ENCODE measurements at places on chromosomes 11 and 22.

DNA sequence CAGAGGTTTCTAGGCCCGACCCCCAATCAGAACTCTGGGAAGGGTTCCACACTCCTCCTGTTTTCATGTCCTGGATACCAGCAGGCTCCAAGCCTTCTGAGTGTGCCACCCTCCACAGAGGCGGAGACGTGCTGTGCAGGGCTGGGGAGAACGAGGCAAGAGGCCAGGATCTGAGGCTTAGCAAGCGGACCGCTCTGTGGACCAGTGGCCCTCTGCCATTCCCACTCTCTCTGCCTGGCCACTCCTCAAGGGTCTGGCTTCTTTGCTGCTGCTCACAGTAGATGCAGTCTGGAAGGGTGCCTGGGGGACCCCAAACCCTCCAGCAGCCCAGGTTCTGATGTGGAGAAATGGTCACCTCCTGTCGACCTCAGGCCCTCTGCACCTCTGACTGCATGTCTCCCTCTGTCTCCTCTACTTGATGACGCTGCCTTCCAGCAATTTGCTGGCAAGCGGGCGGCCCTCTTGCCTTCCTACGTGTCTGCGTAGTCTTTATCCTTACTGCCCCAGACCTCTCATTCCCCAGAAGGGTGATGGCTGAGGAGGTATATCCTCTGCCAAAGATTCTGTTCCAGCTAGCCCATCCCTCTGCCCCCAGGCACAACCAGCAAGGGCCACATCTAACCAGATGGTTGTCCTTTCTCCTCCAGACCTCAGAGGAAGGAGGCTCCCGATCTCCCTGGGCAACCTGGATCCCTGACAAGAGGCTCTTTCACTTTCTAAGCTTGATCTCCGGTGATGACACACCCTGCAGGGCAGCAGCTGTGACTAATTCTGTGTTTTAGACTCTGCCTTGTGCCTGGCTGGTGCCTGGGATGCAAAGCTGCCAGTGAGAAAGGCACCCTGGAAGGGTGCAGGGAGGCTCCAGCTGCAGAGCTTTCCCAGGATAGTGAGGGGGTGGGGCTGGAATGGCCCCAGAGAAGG lies 87.3 kb downstream of the NAT10 start:
- DNase-seq: no peak

- no peak for DNase-seq
These were observed 38.0 kb downstream of the JHY start for GRCh38 chr11:122920579-122920978.

- no peak for DNase-seq
These were observed 80.7 kb downstream of the MORC2 start for GRCh38 chr22:30887861-30888260.

DNA sequence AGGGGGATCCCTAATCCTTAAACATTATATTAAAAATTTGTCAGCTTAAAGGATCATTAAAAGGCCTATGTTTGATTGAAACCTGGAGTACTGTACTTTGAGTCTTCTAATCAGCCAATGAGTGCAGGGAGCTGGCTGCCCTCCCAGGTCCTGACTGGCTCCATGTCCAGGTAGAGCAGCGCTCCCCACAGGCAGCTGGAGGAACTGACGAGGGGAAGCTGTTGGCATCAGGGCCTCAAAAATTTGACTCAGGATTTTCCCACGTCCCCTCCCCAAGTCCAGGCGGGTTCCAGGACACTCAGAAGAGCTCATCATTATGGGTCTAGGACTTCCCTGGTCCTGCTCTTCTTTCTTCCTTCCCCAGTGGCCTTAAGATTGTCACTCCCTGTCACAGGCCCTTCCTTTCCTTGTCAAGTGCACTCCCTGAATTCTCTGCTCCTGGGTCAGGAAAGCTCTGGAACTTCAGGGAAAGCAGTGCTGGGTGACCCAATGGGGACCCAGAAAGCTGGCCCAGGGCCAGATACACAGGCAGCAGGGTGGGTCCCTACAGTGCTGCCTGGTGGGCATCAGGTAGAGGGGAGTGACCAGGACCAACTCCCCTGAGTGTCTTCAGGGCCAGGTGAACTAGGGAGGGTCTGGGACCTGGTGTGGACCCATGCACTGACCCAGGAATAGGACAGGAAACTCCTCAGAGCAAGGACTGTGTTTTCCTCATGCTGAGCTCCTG lies 65.5 kb downstream of the GGTLC2 start:
- DNase-seq: no peak

DNA sequence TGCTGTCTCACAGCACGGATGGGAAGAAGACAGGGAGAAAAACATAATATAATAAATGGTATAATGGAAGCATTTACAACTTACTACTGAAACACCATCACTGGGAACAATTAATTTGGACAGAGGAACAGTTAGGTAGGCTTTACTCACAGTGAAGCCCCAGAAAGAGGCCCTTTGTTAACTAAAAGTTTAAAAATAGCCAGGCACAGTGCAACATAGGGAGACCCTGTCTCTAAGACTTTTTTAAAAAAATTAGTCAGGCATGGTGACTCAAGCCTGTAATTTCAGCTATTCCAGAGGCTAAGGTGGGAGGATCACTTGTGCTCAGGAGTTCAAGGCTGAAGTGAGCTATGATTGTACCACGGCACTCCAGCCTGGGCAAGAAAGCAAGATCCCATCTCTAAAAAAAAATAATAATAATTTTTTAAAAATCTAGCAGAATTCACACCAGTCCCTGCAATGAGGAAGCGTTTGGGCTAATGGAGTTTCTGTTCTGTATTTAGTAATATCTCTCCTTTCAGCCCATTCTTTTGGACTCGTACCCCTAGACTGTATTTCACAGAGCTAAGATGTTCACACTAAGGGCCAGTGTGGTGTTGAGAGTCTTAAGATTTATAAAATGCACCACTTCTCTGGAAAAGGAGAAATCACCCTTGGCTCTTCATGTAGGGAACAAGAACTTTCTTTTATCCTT lies 275.5 kb downstream of the SOX6 start:
- no peak for DNase-seq

- no peak for DNase-seq
These were observed 40.5 kb downstream of the MICAL2 start for GRCh38 chr11:12150831-12151382.

GRCh38 chr11:456533-456932 lies 6.5 kb downstream of the PTDSS2 start:
- no peak for DNase-seq

DNA sequence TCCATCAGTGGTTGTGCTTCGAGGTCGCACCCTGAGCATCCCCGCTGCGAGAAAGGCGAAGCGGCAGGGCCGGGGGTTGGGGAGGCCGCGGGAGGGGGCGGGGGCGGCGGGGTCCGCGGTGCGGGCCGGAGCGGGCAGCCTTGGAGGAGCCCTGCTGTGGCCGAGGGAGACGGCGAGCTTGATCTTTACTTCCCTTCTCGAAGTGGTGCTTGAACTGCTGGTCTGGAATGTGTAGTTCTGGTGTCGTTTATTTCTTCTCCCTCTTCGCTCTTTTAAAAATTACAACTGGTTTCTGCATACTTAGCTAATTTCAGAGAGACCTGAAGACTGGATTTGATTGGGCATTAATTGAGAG lies 1.1 kb downstream of the APLP2 start:
- peak; percentile 56 for DNase-seq

DNA sequence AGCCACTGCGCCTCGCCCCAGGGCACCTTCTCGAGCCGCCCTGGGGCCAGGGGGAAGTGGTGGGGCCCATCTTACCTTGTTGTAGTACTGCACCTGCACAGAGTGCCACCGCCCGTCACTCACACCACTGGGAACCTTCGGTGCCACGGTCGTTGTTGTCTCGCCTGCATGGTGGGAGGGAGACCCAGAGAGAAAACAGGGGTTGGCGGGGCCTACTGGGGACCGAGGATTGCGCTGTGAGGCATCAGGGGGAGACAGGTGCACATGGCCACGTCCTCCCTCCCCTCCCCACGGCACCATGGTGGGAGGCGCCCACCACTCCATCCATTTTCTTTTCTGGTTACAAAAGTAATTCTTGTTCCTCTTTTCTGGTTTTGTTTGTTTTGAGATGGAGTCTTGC lies 97.8 kb downstream of the TRMU start:
- no peak for DNase-seq

- DNase-seq: no peak
These were observed 251.4 kb downstream of the DDX10 start for GRCh38 chr11:108916290-108916689.

DNA sequence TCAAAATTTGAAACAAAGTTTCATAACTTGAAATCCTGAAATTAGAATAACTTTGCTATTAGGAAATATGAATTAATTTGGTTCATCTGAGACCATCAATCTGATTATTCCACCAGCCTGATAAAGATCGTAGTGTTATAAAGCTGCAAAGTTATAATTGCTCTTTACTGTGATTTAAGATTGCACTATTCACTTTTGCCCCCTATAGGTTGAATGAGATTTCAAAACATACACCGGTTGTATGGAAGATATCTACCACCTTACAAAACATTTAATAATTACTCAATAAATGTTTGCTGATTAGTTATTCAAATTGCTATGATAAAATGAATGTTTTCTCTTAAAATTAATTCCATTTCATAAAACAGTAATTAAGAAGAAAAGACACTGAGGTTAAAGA lies 26.1 kb downstream of the APIP start:
- no peak for DNase-seq

DNA sequence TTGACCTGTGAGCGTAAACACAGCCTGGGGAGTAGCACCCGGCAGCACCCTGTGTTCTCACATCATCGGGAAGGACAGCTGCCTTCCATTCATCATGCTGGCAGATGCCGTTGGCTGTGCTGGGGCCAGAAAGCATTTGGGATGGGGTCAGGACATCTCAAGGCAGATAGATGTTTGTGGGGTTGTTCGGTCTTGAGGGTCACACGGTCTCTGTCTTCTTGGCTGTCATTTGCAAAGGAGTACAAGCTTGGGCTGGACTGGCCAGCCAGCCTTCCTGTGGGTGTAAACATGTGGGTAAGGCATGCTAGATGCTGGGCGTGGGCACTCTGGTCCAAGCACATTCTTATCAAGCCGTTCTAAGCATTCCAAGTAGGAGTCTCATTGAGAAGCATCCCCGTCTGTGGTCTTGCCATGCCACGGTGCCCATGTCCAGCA lies 81.4 kb downstream of the TBC1D22A start:
- DNase-seq: no peak

GRCh38 chr11:122765487-122766131 lies 72.7 kb upstream of the CRTAM start:
- DNase-seq: no peak

GRCh38 chr11:62917906-62918502 lies 3.2 kb downstream of the CHRM1 start:
- no peak for DNase-seq

DNA sequence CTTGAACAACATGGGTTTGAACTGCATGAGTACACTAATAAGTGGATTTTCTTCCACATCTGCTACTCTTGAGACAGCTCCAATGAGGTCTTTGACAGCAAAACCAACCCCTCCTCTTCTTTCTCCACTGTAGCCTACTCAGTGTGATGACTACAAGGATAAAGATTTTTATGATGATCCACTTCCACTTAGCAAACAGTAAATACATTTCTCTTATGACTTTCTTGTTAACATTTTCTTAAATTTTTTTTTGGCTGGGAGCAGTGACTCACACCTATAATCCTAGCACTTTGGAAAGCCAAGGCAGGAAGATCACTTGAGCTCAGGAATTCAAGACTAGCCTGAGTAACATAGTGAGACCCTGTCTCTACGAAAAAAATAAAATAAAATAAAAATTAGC lies 9.9 kb upstream of the EIF4G2 start:
- DNase-seq: no peak

GRCh38 chr11:68011051-68011943 lies 1.2 kb downstream of the ALDH3B1 start:
- DNase-seq: peak; percentile 47

GRCh38 chr11:114653148-114653547 lies 25.2 kb upstream of the NXPE2 start:
- no peak for DNase-seq

GRCh38 chr11:70251659-70252321 lies 18.7 kb upstream of the PPFIA1 start:
- DNase-seq: no peak

- DNase-seq: peak; percentile 48
These were observed 224.0 kb upstream of the NARS2 start for GRCh38 chr11:78798663-78799062.

DNA sequence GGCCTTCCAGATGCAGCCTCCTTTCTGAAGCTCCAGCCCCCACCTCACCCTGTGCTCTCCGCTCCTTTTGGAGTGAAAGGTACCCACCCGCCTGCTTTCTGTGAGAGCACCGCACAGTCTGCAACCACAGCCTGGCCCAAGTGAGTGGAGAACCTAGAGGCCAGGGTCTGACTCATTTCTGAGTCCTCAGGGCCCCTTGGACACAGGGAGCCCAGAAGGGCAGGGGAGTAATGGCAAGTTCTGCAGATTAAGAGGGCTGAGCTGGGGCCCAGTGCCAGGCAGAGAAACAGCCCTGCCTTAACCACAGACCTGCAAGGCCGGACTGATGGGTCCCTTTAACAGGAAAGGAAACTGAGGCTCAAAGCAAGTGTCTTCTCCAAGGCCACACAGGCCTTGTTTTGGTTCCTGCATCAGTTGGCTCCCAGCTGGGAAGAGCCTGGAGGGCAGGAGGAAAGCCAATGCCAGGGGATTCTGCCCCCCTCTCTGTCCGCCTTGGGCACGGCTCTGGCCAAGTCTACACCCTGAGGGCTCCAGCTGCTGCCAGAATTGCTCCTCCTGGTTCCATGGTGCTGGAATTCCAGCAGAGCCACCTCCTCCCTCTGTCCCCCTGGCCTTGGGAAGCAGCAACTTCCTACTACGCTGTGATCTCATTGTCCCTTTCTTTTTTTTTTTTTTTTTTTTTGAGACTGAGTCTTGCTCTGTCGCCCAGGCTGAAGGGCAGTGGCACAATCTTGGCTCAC lies 55.1 kb downstream of the CYTH4 start:
- no peak for DNase-seq

DNA sequence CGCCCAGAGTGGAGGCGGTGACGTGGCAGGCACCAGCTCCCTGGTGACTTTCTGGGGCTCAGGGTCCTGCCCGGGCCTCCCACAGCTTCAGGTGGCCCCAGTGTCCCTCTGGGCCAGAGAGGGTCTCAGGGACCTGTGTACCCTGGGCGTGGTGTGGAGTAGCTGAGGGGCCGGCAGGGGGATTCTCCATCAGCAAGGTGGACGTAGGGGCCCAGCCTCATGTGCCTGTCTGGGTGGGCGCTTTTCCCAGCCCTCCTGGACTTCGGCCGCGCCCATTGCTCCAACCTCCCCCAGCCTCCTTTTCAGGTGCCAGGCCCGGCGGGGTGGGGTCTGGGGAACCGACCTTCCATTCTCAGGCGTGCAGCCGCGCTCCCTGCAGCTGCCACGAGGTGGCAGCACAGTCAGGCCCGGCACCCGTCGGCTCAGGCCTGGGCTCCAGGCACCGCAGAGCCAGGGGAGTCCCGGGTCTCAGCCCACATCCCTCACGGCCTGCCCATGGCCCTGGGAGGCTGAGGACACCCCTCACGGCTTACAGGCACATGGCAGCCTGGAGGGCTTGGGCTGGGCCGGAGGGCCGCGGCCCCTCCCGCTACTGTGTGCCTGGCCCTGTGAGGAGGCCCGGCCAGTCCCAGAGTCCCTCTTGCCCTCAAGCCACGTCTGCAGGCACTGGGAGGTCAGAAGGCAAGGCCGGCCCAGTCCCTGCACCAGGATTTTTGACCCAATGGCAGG lies 19.9 kb upstream of the MUC5B start:
- DNase-seq: no peak

- no peak for DNase-seq
These were observed 1170.1 kb downstream of the LRRC4C start for GRCh38 chr11:40289370-40289769.

- no peak for DNase-seq
These were observed 474.2 kb upstream of the KIRREL3 start for GRCh38 chr11:127474766-127475165.
